Stimulated activated CD8-positive, alpha-beta memory T cell treated with anti-CD3 and anti-CD28 coated beads, Interleukin-4, amount 100 ng/mL, for 4 hours (primary cell): ENCODE measurements at places on chromosomes 3 and 15.

GRCh38 chr15:75666823-75667501 lies 19.2 kb downstream of the SNX33 start:
- DNase-seq = no peak

GRCh38 chr3:13501958-13502790 lies 22.1 kb downstream of the HDAC11 start:
- DNase-seq = no peak

GRCh38 chr3:178097576-178097975 lies 438.7 kb upstream of the KCNMB2 start:
- no peak for DNase-seq

- no peak for DNase-seq
These were observed 84.0 kb upstream of the TLE3 start for GRCh38 chr15:70181626-70182255.

- no peak for DNase-seq
These were observed 368.6 kb upstream of the MCTP2 start for GRCh38 chr15:93862791-93863190.

- no peak for DNase-seq
These were observed 43.9 kb upstream of the CA12 start for GRCh38 chr15:63425426-63425985.
